GM06990 (cell line): ENCODE measurements at places on chromosomes 3 and 15.
A peak's percentile ranks its signal among the peaks of the same experiment; 100 is the strongest.

DNA sequence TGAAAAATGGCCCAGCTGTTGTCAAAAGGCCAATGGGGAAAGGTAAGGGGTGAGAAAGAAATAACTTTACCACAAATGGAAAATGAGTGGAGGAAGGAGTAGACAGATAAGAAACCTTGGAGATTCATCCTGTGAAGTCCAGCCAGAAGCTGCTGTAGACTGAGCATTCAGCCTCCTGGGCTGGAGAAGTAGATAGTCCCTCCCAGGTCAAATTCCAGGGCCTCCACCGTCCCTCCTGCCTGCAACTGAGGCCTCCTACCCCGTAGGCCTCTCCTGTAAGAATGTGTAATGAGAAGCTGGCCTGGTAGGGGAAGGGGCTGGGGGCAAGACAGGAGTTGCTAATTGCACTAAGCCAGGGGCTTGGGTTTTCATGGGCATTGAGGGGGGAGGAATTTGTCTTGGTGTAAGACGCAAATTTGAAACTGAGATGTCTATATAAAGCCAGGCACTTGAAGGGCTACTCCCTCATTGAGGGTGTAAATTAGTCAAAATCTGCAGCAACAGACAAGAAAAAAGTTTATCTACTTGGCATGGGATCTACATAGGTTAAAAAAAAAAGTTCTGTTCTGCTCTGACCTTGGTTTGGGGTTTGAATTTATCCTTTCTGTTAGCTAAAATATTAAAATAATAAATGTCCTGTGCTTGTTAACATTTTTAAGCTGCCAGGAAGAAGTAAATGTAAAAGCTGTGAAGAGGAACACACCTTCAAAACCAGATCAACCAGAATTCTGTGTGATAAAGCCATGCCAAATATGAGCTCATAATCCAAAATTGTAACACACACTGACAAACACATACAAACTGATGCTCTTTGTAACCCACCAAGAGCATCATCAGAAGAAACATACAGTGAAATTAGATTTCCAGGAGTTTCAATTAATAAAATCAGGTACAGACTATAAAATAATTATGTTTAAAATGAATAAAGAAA is 1.7 kb upstream of the RBP2 start:
- no peak for DNase-seq

GRCh38 chr15:34297059-34297458 is 40.5 kb downstream of the SLC12A6 start:
- no peak for DNase-seq

DNA sequence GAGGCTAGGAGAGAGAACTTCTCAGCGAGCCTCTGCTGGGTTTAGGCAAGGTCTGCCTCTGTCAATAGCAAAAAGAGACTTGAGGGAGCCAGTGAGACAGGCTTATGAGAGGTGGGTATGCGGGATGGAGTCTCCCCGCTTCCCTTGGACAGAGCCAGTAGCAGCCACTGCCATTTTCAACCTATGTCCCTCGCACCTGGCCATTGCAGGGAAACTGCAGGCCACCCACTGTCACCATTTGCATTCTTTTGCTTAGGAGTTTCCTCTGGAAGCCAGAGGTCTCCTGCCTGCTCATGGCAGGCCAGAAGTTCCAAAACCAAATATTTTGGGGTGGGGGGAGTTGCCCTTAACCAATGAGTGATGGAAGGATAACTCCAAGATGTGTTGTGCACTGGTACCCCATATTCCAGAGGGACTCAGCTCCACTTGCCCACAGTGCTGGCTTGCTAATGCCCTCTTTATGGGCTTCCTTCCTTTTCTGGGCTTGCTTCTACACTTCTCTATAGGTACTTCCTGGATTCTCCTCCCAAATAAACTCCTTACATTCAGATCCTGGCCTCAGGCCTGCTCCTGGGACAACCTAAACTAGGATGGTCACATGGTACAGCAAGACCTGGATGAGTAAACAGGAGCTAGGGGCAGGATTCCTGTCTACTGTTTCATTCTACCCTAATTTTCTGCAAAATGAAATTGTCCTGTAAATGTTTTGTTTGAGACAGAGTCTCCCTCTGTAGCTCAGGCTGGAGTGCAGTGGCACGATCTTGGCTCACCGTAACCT is 108.9 kb upstream of the PROK2 start:
- DNase-seq: no peak

DNA sequence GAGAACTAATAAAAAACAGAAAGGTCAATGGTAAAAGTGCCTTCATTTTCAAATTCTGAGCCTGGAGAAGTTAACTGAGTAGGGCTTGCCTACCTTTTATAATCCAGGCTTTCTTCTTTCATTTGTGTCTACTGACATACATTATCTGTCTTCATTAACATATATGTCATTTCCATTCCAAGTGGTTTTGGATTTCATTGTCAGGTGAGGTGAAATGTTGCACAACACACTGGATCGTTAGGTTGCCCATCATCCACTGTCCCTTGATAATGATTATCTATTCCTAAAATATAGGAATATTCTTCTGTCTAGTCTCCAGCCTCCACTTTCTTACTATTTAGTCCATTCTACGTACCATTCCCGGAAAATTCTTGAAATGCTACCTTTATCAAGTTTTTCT is 55.0 kb upstream of the CP start:
- no peak for DNase-seq

- DNase-seq: no peak
Measured at GRCh38 chr3:194748225-194748624, 62.5 kb downstream of the FAM43A start.

GRCh38 chr15:58748040-58748851 is 1.3 kb downstream of the ADAM10 start:
- DNase-seq: peak; percentile 31

GRCh38 chr15:51966192-51966591 is 5.4 kb downstream of the LEO1 start:
- no peak for DNase-seq

GRCh38 chr3:149701977-149702350 is 44.1 kb upstream of the WWTR1 start:
- no peak for DNase-seq

DNA sequence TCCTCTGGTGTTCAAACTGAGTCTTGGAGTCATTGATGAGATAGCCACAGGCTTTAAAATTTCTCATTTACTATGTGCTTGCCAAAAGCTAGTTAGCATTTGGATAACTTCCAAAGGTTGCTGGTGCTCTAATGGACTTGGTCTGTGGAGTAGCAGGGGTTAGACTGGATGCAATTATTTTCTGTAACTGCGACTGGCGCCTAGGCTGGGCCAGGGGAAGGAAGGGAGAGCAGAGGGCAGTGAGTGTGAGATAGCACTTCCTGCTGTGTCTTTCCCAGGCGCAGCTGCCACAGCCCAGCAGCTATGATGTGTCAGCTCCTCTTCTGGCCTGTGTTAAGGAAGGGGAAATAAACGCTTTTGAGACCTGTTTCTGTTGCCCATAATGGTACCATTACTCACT is 98.6 kb downstream of the MYRIP start:
- DNase-seq: no peak

DNA sequence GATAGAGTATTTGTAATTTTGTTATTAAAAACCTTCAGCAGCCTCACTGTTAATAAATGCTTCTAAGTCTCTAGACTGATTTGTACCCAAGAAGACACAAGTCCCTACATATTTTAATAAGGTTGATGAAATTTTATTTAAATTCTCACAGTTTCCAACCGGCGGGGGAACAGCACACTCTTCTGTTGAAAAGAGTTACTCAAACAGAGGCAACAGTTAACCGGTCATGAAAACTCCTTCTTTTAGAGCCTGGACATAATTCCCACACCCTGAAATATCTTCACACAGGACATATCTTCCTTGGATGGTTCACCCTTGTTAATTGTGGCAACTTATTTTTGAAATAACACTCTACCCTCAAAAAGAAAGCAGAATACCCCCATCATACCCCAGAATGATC is 278.8 kb downstream of the FOXP1 start:
- no peak for DNase-seq

- no peak for DNase-seq
Measured at GRCh38 chr3:31851278-31851677, 129.8 kb downstream of the OSBPL10 start.

DNA sequence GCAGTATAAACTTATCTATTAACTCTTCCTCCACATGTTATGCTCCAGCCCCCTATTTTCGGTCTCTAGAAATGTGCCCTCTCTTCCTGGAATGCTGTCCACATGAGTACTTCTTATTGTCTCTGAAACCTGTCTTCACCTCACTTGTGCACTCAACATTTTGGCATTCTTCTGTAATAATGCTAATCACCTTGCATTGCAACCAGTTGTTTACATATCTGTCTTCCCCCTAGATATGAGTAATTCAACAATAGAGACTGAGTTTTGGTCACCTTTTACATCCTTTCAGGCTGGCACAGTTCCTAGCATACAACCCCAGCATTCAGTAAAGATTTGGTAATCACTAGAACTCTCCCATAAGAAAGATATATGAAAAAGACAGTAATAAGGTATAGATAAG is 17.2 kb downstream of the CCDC80 start:
- no peak for DNase-seq

- DNase-seq: no peak
Measured at GRCh38 chr3:66153481-66154443, 67.0 kb upstream of the SLC25A26 start.

DNA sequence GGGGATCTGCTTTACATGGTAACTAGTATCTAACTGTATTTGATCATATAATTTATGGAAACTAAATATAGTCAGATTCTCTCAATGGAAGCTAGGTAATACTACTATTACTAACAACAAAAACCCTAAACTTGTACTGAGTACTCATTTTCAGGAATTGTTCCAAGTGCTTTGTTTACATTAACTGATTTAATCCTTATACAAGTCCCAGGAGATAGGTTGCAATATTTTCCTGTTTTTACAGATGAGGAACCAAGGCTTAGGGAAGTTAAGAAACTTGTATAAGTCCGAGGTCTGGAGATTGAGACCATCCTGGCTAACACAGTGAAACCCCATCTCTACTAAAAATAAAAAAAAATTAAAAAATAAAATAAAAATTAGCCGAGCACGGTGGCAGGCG is 7.5 kb upstream of the MTHFS start:
- no peak for DNase-seq

- no peak for DNase-seq
Measured at GRCh38 chr3:31254483-31254882, 278.2 kb upstream of the STT3B start.

- DNase-seq: no peak
Measured at GRCh38 chr3:168876346-168877035, 780.8 kb upstream of the GOLIM4 start.

- DNase-seq: no peak
Measured at GRCh38 chr15:64001148-64001547, 45.1 kb downstream of the DAPK2 start.

GRCh38 chr3:148827585-148827984 is at the start of gene CPB1:
Gene CPB1 (plus strand): TSS chr3:148827811. CDS start chr3:148827824, 13 bp downstream.
- no peak for DNase-seq

DNA sequence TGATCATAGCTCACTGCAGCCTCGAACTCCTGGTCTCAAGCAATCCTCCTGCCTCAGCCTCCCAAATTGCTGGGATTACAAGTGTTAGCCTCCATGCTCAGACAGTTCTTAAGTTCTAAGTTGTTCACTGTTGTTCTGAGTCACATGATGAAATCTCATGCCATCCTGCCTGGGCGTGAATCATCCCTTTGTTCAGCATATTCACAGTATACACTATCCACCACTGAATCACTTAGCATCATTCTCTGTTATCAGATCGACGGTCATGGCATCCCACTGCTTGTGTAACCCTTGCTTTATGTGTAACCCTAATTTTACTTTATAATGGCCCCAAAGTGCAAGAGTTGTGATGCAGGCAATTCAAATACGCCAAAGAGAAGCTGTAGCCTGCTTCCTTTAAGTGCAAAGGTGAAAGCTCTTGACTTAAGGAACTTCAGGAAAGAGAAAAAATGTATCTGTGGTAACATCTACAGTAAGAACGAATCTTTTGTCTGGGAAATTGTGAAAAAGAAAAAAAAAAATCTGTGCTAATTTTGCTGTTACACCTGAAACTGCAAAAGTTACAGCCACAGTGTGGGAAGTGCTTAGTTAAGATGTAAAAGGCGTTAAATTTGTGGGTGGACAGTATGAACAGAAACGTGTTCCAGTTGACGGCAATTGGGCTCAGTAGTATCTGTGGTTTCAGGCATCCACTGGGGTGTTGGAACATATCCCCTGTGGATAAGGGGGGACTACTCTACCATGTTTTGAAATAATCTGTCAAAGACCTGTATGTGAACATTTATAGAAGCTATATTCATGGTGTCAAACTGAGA is 80.6 kb downstream of the PCOLCE2 start:
- DNase-seq: no peak

GRCh38 chr3:707041-707440 is 385.8 kb upstream of the CNTN6 start:
- DNase-seq: no peak

DNA sequence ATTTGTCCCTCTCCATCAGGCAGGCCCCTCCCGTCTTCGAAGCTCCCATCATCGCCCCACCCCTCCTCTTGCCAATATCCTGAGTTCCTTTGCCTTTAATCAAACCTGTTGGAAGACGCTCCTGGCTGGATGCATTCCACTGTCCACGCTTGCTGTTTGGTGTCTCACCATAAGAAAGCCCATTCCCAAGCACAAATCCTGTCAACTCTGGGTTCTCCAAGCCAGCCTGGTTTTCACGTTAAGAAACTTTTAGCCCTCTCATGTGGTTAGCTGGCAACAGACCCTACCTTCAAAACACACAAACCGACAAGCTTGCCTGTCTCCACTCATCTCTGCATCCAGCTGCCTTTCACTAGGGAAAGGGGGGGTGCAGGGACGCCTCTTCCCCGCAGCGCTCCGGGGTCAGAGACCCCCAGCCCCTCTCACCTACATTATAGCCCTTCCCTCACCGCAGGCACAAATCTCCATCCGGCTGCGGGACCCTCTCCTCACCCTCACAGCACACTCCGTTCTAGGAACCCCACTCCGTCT is 1.1 kb downstream of the GORASP1 start:
- DNase-seq: no peak

- DNase-seq: no peak
Measured at GRCh38 chr3:160693191-160693590, 16.2 kb downstream of the ARL14 start.

- no peak for DNase-seq
Measured at GRCh38 chr3:191139736-191140135, 59.3 kb upstream of the OSTN start.

DNA sequence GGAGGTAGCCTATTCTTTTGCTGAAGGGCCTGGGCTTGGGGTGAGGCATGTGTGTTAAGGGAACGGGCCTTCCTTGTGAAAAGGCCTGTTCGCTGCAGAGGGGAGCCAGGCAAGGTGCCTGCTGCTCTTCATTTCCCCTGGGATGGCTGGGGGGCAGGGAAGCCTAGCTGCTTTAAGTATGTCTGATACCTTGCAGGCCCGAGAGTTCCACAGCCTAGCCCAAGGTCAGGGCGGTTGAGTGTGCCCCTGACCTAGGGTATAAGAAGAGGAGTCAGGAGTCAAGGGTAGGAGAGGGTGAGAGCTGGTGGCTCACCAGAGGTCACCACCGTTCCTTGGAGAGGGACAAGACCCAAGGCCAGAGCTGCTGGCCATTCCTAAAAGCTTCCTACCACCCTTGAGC is 46.6 kb downstream of the UMPS start:
- DNase-seq: no peak

DNA sequence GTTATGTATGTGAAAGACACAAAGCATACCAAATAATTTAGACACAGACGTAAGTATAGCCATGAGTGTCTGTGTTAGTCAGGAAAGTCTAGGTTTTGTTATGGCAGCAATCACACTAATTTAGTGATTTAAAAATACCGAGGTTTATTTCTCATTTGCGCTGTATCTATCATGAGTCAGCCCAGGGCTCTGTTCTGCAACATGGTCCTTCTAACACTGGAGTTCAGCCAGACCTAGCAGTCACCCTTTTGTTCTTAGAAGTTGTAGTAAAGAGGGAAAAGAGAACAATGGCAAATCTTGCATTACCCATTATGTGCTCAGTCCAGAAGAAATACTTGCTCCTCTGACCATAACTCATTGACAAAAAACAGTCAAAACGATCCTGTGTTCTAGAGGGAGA is 311.5 kb downstream of the NLGN1 start:
- no peak for DNase-seq
